ENCODE measurements at places on chromosomes 6 and 20. TPM values are rescaled to one million over a fixed set of nuclear protein-coding genes. Genes with fewer than 3 reads are reported as not detected.

GRCh38 chr20:35013421-35014411, 58.0 kb downstream of the MYH7B start:
- DNase-seq = no peak

- DNase-seq = no peak
These were observed 872 bp upstream of the RBM39 start for GRCh38 chr20:35742741-35743523.

DNA sequence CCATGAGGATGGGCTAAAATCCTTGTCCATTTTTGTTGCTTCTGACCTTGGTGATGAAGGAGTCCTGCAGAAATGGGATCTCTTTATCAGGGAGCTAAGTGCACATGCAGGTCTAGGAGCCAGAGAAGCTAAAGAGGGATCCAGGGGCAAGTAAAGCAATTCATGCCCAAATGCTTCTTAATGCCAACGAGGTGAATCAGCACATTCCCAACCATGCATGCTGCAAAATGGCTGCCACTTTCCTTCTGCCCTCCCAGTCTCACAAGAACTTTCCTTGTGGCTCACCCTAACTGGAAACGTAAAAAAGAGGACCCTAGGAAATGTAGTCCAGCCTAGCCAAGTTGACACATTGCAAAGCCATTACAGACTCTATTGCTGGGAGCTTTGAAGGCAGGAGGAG, 298.4 kb downstream of the MAFB start:
- no peak for DNase-seq

The NMBR gene
- not detected for total RNA-seq

DNA sequence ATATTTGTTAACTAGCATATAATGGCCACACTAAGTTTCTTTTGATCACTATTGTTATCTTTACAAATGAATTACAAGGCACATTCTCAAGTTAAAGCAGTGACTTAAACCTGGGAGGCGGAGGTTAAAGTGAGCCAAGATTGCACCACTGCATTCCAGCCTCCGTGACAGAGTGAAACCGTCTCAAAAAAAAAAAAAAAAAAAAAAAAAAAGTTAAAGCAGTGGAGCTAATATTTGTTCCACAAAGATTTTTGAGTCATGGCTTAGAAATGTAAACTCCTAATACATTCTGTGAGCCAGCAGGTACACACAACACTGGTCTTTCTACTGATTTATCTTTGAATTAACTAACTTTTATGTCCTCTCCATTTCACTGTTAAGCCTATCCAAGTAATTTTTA, 221.7 kb upstream of the HTR1E start:
- no peak for DNase-seq

- no peak for DNase-seq
These were observed 29.8 kb downstream of the KIF6 start for GRCh38 chr6:39695447-39695846.

The ZBTB46 gene
- 13.9 TPM for total RNA-seq

DNA sequence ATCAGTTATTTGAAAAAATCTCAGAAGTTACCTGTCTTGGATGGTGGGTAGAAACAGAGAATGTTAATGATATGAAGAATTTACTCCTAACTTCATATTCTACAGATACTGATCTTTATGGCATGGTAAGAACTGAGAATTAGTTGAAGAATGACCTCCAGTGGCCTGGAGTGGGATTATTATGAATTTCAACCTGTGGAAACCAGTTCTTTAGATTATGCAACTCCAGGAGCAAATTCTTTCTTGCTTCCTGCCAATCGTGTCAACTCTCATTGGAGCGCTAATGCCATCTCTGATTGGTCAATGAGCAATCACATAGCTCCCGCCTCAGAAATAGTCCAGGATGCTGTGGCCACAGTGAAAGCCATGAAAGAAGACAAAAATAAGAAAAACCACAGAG, 40.6 kb downstream of the LYRM2 start:
- peak; percentile 12 for DNase-seq

- no peak for DNase-seq
These were observed 11.3 kb downstream of the ZHX3 start for GRCh38 chr20:41306061-41306727.

GRCh38 chr20:63295846-63296245, 2.9 kb downstream of the COL20A1 start:
- DNase-seq = no peak

GRCh38 chr6:80508885-80509630, 402.6 kb downstream of the BCKDHB start:
- no peak for DNase-seq

DNA sequence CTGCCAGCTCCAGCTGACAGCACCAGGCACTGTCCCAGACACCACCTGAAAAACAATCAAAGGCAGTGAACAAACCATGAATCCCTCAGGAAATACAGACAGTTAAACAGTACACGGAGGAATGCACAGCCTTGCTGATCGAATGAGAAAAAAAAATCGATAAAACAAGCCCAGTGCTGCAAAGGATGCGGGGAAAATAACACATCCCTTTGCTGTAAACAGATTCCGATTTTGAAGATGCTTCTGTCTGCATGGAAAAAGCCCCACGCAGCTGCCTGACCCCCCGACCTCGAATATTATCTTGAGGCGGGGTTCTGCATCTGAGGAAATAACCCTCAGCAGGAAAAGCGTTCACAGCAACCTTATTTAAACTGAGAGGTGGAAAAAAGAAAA, 43.9 kb downstream of the RBM38 start:
- no peak for DNase-seq

DNA sequence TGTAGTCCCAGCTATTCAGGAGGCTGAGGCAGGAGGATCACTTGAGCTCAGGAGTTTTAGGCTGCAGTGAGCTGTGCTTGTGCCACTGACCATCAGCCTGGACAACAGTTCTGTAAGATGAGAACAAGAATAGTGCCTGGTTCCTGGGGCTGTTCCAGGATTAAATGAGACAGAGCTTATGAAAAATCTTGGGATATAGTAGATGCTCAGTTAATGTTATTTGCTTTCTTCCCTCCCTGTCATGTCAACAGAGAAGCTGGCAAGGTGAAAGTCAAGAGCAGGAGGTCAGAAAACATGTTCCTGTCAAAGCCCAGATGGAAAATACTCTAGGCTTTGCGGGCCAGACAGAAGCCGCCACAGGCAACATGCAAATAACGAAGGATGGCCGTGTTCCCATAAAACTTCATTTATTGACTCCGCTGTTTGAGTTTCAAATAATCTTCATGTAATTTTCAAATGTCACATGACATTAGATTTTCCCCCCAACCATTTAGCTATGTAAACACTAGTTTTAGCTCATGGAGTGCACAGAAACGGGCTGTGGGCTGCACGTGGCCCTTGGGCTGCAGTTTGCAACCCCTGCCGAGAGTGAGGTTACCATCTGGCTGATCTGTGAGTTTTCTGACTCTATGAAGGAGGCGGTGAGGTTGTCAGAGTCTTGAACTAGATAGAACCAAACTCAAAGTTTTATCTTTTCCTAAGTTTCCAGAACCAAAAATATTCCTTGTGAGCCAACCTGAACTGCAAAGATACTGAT, 63.4 kb upstream of the PMEPA1 start:
- no peak for DNase-seq

DNA sequence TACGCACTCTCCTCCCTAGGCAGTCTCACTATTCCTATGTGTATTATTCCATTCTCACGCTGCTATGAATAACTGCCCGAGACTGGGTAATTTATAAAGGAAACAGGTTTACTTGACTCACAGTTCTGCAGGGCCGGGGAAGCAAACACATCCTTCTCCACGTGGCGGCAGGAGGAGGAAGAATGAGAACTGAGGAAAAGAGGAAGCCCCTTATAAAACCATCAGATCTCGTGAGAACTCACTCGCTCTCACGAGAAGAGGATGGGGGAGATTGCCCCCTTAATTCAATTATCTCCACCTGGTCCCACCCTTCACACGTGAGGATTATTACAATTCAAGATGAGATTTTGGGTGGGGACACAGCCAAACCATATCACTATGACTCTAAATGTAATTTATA, 61.9 kb downstream of the ECT2L start:
- DNase-seq = no peak

DNA sequence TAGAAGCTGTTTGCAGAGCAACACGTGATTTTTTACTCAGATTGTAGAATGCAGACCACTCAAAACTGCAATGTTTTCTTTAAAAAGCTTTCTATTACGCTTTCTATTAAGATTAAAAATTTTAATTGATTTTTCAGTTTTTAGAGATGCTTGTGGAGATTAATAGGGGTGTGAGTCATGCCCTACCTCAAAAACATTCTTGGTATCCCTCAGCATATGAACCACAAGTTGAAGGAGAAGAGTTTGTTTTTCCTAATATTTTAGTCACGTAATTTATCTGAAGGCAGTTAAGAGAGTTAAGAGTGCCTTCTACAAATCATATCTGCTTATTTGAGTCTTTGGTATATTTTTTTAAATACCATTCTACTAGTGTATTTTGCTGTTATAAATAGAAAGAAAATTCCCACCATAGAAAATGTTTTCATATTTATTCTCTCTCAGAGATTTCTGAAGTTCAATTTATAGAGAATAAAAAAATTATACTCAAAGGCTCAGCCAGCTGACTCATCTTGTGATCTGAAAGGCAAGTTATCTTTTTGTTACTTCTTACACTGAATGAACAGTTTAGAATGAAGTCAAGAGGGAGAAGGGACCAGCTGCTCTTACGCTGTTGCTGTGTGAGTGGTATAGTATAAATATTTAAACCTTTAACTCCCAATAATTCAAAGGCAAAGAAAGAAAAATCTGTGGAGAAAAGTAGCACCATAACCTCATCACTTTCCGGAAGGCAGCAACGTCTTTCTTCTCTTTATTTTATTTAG, 7.6 kb downstream of the RIPOR2 start:
- DNase-seq = peak; percentile 82

DNA sequence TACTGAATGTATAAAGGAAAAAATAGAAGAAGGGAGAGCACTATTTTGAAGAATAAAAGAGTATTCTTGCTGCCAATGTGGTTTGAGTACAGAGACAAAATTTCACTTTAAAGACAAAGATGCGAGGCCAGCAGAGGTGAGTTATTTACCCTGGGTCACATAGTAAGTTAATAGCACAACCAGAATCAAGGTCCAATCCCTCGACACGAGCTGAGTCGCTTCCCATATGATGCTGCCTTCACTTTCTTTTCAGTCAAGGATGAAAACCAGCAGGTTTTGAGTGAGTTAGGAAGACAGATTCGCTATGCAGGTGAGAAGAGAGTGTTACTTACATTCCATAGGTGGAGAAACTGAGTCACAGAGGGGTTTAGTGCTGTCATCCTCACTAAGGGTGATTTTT, 75.8 kb downstream of the F13A1 start:
- no peak for DNase-seq

The OTOR gene
- not detected for total RNA-seq

DNA sequence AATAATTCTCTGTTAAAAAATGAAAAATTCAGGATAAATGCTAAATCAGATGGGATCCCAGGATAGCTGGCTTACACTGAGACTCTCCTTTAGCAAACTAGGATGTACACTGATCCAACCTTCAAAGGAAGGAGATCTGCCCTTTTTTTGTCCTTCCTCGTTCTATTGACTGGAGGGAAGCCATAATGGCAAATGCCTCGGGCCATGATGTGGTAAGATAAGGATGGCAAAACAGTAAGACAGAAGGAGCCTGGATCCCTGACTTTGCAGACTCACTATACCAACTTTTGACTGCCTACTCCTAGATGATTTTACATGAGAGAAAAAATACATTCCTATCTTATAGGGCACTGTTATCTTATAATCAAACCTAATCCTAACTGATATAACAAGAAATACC, 156.9 kb upstream of the BEND3 start:
- DNase-seq = no peak

DNA sequence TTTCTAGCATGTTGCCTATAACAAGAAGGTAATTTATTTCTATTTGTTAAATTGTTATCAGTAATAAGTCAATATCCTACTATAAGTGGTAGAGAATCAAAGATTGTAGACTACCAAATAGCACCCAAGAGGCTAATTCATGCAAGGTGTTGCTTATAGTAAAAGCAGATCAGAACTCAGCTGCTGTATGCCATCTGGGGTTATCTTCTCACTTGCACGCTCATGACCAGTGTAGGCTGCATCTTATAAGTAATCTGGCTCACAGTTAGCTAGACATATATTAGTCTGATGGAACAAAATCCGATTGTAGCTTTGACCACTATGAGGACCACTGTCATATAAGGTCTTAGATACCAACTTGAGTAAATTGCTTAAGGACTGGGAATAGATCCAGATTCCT, 17.0 kb downstream of the TOP1 start:
- no peak for DNase-seq

- no peak for DNase-seq
These were observed 7.3 kb upstream of the LBP start for GRCh38 chr20:38338849-38339520.

GRCh38 chr20:48230216-48230615, 444.9 kb upstream of the SULF2 start:
- no peak for DNase-seq

- DNase-seq = no peak
These were observed 140.1 kb downstream of the KLHL32 start for GRCh38 chr6:97064578-97064977.

GRCh38 chr6:119466226-119466625, 116.7 kb upstream of the MAN1A1 start:
- no peak for DNase-seq

The ERMARD gene
- 13.1 TPM for total RNA-seq

- DNase-seq = no peak
These were observed 150.5 kb upstream of the PTPN1 start for GRCh38 chr20:50359607-50360217.

Measured in astrocyte (in vitro differentiated cells and primary cell).